ENCODE measurements at places on chromosomes 5 and 9.

GRCh38 chr5:147779694-147780093, 2.8 kb downstream of the JAKMIP2 start:
- no peak for DNase-seq

DNA sequence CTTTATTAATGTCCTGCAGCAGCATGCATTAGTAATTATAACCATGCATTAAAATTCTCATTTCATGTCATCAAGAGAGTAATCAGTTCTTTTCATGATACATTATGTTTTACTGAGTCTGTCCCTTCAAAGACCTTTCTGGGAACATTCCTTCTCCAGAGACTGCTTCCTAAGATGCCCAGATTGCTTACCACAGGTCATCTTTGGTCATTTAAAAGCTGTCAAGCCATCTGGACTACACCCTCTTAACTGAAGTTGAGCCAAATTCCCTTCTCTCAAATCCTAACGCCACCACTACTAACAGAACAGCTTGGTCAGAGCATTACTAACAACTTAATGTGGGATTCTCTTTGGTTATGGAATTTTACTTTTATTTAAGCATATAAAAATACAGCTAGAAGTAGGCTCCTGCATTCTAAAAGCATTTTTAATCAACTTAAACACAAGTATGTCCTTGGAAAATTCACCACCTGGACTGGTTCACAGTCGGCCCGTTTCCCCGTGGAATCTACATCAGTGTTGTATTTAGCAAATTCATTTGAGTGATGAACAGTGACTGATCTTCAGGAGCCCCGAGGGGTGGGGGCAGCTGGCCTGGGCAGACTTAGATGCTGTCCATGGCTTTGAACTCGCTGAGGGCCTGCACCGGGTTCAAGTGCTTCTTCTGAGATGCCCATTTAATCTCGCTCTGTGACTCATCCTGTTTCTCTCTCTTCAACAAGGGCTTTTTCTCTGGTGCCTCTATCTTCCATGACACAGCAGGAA, 92.8 kb upstream of the CCDC112 start:
- DNase-seq = no peak

GRCh38 chr5:128498844-128499455, 39.1 kb downstream of the FBN2 start:
- no peak for DNase-seq

DNA sequence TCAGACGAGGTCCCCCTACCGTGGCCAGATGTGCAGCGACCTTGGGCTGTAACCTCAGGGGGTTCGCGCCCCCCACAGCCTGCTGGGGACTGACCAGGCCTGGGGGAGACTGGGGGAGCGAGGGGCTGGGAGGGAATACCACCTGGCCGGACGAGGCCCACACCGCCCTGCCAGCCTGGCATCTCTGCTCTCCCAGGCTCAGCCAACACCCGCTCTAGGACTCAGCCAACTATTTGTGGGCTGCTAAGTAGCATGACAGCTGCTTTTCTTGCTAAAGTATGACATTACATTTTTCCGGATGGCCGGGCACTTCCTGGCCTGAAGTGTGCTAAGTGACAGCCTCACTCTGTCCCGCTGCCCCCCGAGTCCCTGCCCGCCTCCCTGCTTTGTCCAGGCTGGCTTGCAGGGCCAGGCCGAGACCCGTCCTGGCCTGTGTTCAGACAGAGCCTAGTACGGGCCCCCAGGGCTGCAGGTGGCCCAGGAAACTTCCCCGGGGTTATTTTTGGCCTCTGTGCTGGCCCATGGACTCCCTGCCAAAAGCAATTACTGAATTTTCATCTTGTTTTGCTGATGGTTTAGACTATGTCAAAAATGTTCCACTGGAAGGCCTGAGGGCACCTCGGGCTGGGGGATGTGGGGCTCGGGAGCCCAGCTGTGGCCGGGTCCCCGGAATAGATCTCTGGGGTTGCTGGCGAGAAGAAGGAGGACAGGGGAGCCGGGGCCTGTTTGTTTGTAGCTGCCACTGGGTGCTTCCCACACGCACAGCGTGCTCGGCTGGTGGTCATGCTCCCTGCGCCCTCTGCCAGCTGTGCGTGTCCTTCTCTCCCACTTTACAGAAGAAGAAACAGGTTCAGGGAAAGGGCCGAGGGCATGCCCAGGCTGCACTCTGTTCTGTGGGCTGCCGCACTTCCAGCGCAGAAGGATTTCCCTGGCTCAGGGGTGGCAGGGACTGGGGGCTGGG, 13.4 kb upstream of the SLC2A6 start:
- DNase-seq = no peak

GRCh38 chr5:111961862-111962261, 204.9 kb upstream of the NREP start:
- DNase-seq = no peak

All from activated naive CD8-positive, alpha-beta T cell treated with anti-CD3 and anti-CD28 coated beads, Interleukin-2, amount 50 U/mL, for 16 hours (primary cell).